ENCODE measurements at places on chromosomes 16 and 17.

DNA sequence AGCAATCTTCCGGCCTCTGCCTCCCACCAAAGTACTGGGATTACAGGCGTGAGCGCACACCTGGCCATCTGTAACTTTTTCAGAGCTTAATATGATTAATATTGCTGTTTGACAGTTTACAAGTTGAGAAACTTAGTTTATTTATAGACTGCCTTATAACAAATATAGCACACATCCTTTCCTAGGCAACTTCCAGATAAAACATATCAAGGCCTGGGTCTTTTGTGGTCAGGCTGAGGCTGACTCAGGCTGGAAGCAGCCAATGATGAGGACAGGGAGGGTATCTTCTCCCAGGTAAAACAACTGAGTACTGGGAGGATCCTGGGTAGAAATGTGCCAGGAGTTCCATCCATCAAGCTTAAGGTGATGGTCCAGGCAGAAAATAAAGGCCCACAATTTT lies 16.2 kb downstream of the LUC7L start:
- DNase-seq, result no peak

- DNase-seq, result no peak
Measured at GRCh38 chr17:6286233-6286632, 148.7 kb downstream of the AIPL1 start.

- no peak for DNase-seq
Measured at GRCh38 chr17:72386619-72387237, 265.9 kb downstream of the SOX9 start.

DNA sequence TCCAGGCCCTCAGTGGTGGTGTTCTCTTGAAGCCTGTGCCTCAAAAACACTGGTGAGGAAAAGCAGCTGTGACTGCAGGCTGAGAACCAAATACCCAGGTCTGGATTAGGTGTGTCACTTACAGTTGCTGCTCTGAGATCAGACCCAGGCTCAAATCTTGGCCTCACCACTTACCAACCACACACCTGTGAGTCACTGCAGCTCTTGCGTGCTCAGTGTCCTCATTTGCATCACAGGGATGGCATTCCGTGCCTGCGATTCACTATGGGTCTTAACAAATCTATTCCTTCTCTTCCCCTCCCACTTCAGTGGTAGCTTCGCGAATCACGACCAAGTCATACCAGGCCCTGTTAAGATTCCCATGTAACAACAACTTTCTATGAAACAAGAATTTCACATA lies 233.4 kb upstream of the HSBP1 start:
- DNase-seq, result no peak

DNA sequence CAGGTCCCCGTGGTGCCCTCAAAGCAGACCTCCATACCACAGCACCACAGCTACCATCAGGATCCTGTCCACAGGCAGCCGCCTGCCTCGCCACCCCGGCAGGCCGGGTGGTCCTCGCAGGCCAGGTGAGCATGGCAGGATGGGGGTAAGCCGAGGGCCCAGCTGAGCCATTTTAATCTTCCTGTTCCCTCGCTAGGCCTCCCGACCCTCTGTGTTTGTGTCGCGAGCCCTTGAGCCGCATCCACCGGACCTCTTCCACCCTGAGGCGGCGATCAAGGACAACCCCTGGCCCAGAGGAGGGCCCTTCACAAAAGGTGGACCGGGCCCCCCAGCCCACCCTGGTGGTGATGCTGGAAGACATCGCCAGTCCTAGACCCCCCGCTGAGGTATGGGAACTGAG lies 2.0 kb downstream of the PRR14 start:
- DNase-seq, result no peak

DNA sequence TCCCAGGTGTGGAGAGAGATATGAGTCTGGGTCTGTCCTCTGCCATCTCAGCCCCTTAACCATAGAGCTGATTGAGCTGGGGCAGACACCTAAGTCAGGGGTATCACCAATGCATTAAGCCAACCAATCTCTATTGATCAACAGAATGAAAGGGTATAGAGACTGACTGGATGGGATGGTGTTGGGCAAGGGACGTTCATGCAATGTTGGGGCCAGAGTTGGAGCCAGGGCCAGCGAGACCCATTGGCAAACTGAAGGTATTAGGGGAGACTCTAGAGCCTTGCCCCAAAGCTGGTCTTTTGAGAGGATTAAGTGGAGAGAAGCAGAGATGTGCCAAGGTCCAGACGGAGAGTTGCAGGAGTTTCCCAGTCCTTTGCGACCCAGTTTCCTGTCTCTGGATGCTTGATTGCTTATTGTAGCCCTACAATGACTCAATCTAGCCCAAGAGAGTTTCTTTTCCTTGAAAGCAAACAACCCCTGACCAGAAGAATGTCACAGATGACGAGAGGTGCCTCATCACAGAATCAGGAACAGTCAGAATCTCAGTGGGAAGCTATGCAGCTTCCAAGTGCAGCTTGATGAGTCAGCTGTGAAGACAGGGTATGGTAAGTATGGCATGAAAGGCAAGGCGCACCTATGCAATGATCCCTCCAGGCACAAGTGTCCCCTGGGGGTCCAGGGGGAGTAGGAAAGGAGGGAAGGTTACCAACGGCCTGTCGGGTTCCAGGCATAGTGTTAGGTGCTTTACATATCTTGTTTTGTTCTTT lies 137.2 kb downstream of the UTP18 start:
- no peak for DNase-seq

DNA sequence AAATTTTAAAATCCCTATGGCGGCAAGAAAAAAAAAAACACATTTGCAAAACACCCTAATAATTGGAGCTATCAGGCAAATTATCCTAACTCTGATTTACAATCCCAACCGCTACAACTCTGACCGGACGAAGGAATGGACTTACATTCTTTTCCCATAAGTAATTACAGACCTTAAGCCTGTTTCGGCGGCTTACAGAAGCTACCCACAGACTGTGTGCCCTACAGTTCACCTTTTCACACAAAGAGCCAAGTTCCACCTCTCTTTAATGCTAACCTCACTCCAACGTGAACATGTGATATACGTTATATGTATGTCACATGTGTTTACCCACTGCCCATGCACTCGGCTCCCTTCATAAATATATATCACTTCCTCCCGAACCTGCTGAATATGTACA lies 8.7 kb upstream of the MEAK7 start:
- DNase-seq, result no peak

- DNase-seq, result no peak
Measured at GRCh38 chr16:75570396-75571065, 4.4 kb downstream of the GABARAPL2 start.

DNA sequence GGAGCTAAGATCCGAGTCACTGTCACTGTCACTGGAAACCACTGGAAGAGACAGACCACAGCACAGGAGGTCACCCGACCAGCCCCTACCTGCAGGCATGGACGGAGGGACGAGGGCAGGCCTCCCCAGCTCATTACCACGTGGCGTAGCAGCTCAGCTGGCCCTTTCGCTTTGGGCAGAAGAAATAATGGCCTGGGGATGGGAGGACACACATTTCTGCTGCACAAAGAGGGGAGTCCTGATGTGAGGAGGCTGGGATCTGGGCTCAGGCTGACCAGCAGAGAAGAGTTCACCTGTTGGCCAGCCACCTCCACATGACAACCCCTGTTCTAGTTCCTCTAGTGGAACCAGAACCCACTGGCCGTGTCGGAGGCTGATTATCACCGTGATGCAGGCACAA lies 38.2 kb upstream of the DOC2B start:
- no peak for DNase-seq

GRCh38 chr17:34368946-34369500 lies 6.0 kb upstream of the CCL1 start:
- no peak for DNase-seq

DNA sequence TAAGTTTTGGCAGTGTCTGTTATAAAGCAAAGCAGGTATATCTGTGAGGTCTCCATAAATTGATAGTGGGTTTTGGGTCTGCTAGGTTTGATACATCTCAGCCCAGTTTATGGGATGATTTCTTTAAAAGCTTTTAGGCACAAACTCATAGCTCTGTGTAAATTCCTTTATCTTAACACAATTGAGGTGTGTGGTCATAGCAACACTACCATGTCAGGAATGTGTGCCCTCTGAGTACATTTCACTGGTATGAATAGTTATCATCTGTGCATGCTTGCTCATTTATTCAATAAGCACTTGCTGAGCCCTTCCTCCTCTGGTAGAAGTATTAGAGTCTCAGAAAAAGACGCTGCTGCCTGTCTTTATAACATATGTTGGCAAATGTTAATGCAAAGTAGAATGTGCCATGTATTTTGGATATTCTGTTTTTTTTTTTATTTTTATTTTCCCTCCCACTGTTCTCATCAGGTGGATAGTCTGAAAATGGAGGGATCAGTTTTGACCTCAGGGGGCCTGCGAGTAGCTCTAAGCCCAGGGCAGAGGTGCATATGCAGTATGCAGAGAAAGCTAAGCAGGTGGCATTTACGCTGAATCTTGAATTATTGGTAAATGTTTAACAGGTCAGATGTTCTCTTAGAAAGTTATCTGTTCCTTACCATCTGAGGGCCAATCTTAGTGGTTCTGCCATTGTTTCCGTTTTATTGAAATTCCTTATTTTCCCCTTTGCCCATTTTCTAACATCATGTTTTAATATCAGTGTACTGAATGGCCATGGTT lies 90.7 kb downstream of the WNT3 start:
- DNase-seq, result no peak

DNA sequence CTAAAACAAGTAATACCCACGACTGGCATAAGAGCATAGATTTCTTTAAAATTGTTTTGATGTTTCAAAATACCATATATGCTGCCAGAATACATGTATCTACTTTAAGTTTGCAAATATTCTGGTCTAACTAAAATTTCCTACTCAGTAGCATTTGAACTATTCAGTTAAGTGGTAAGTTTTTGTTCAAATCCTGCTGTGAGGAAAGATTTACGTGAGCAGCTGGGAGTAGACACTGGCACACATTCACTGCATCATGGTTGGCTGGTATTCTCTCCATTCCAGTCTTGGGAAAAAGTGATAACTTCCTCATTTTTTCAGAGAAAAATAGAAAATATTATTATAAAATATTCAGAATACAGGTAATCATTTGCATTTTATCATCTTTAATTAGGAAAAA lies 133.6 kb downstream of the SKAP1 start:
- DNase-seq, result no peak

- no peak for DNase-seq
Measured at GRCh38 chr16:10851512-10851911, 25.5 kb upstream of the CIITA start.

GRCh38 chr16:74583926-74584666 lies 22.8 kb downstream of the GLG1 start:
- DNase-seq, result no peak

GRCh38 chr16:57051696-57052228 lies 40.6 kb upstream of the CPNE2 start:
- DNase-seq, result no peak

GRCh38 chr17:40342504-40343218 lies 21.9 kb downstream of the GJD3 start:
- DNase-seq, result no peak

- DNase-seq, result no peak
Measured at GRCh38 chr16:67277294-67277998, 1.9 kb upstream of the PLEKHG4 start.

- DNase-seq, result no peak
Measured at GRCh38 chr16:72500545-72500944, 328.6 kb upstream of the PMFBP1 start.

DNA sequence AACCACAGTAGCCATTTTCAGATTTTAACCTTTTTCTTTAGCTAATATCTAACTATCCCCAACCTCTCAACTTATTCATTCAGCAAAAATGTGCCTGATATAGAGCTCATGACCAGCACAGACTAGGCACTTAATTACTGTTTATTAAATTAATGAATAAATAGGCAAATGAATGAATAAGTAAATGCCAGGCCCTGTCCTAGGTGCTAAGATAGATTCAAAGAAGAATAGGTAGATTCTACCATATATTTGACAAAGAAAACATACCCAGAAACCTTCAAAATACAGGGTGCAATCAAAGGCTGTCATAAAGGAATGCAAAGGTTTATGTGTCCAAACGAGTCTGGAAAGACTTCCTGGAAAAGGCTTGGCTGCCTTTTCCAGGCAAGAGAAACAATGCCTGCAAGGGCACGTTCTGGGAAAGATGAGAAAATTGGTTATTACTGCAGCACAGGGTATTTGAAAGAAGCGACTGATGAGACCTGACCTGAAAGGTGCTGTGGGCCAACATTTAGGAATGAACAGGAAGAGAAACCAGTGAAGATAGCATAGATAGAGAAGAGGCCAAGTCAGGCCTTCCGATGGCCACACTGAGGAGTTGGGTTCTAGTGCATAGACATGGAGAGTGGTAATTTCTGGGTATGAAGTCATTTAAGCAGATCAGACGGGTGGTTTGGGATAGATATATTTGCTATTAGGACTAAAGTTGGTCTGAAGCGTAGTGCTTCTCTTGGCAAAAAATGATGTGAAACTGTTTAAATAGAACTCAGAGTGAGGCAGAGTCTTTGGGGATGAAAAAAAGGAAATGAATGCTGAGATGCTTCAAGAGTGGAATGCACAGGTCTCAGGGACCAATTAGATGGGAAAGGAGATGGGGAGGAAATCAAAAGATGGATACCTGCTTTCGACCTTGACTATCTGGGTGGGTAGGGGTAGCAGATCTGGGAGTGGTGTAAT lies 11.4 kb upstream of the CCL2 start:
- DNase-seq, result no peak

- no peak for DNase-seq
Measured at GRCh38 chr16:68019167-68019680, 3.5 kb upstream of the DPEP2NB start.

DNA sequence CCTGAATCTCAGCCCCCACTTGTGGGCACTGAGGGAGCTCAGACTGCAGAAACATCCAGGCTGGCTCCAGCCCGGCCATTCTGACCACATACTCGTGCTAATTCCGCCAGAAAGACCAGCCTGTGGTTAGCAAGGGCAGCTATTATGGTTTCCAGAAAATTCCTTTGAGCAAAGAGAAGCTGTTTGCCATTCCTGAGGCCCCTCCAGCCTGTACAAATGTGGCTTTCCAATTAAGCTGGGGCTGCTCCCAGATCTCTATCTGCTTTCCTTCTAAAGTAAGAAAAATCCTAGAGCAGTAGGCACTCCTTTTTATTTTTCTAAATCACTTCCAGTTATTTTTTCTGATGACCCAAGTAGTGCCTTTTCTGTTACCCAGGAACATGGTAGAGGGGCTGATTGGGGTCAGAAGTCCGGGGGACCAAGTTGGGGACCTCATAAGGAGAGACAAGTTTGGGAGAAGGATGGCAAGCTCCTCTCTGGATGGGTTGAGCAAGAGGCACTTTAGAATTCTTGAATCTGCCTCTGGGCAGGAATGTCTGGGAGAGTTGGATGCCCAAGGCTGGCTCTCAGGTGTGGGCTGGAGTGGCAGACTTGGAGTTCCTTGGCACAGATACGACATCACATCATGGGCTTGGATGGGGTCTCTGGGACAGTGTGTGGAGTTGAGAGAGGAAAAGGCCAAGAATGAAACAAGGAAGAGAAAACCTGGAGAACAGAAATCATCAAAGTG lies 83.3 kb upstream of the TNRC6C start:
- no peak for DNase-seq

DNA sequence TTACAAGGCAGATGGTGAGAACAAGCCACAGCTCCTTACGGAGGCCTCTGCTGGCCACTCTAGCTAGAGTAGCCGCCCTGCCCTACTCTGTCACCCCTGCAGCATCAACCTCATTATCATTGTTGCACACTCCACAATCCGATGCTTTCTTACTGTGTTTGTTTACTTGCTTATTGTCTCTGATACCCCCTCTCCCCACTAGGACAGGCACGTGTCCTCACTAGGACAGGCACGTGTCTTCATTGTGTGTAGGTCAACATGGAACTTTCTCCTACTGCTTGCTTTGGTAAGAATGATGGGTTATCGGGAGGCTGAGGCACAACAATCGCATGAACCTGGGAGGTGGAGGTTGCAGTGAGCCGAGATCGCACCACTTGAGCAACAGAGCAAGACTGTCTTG lies 63.9 kb downstream of the KNOP1 start:
- no peak for DNase-seq

- no peak for DNase-seq
Measured at GRCh38 chr16:14502932-14503741, 126.9 kb downstream of the PARN start.
